Activated CD8-positive, alpha-beta memory T cell treated with anti-CD3 and anti-CD28 coated beads for 4 hours (primary cell): ENCODE measurements at places on chromosomes 12 and 14.

GRCh38 chr14:33486332-33486890, 464.5 kb downstream of the EGLN3 start:
- no peak for DNase-seq

DNA sequence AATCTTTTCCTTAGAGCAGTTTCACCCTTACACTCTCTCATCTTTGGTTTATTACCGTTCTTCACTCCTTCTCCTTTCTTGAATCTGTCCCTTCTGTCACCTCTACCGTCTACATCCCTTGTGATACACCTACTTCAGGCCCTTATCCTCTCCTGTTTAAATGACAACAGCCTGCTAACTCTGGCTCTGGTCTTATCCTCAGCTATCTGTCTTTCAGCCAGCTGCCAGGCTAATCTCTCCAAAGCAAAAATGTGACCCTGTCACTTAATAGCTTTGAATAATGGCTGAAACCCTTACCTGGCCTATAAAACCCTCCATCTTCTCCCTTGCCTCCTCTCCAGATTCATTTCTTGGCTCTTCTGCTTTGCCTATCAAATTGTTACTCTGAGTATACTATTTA, 32.3 kb downstream of the BEST3 start:
- DNase-seq, result no peak

- no peak for DNase-seq
Measured at GRCh38 chr12:98990648-98991047, 345.6 kb downstream of the APAF1 start.

- no peak for DNase-seq
Measured at GRCh38 chr12:105547786-105548185, 217.3 kb downstream of the C12orf75 start.

GRCh38 chr12:41205070-41205709, 17.1 kb downstream of the PDZRN4 start:
- no peak for DNase-seq

DNA sequence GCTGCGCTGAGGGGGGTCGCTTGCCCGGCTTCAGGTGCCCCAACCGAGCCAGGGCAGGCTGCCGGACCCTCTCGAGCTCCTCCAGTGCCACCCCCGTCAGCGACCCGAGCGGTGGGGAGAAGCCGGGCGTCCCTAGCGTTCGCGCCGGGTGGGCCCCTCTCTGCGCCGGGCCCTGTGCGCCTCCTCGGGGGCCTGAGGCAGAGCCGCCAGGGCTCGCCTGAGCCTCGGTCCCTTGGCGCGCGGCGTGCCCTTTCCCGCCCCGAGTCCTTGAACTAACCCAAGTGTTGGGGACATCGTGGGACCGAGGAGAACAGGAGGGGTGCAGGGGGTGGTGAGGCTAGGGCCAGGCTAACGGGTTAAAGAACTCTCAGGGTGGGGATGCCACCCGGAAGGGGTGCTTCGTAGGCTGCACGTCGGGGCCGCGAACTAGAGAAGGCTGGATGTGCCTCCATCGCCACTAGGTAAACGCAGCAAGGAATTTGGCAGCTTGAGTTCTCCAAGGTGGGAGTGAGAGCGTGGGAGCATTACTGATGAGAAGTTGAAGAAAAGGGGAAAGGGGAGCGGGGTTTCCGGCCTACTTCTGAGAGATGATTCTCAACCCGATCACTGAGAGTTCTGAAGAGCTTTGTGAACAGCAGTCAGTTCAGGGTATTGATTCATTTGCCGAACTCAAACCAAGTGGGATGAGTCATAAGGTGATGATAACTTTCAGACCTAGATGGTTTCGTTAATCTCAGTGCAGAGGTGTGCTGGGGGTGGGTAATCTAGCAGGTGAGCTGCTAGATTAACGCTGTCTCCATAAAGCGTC, 618 bp downstream of the RNF34 start:
- DNase-seq, result peak; percentile 30

GRCh38 chr14:95184413-95184790, 27.1 kb upstream of the DICER1 start:
- DNase-seq, result no peak

- no peak for DNase-seq
Measured at GRCh38 chr12:108930155-108930554, 50.3 kb downstream of the DAO start.

GRCh38 chr12:71703206-71703605, 17.3 kb downstream of the TMEM19 start:
- no peak for DNase-seq

- DNase-seq, result no peak
Measured at GRCh38 chr12:16600525-16600924, 5.4 kb downstream of the LMO3 start.

GRCh38 chr12:32671930-32672780, 6.9 kb upstream of the DNM1L start:
- DNase-seq, result no peak

- DNase-seq, result no peak
Measured at GRCh38 chr14:89765346-89765745, 189.2 kb downstream of the EFCAB11 start.

DNA sequence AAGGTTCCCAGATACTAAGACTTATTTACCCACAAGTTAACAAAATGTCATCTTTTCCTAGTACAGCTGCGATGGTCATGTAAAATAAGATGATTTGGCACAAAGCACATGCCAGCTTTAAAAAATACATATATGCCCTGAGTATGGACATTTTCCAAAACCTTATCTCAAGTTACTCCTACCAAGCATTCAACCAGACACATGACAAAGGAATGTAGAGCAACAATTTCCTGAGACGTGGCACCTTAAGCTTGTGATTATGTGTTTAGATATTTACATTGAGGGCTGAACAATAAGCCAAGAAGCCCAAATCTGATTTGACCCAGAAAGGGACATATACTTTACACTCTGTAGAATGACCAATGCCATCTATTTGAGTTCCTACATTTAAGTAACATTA, 24.5 kb upstream of the OVCH1 start:
- DNase-seq, result no peak

DNA sequence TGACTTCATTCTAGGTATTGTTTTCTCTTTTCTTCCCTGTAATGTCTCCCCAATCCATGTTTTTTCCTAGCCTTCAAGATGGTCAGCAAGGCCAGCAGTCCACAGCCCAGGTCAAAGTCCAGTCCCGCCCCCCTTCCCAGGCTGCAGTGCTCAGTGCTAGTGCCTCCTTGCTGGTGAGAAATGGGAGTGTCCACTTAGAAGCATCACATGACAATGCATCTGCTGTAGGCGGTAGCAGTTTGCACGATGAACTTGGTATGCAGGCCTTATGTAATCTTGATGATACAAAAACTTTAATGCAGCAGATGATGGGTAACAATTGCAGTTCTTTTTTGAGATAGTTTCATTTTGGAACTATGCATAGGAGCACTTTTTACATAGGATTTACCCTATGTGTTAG, 88.4 kb downstream of the PCNX1 start:
- no peak for DNase-seq

GRCh38 chr14:53019406-53019805, 68.6 kb upstream of the FERMT2 start:
- no peak for DNase-seq

DNA sequence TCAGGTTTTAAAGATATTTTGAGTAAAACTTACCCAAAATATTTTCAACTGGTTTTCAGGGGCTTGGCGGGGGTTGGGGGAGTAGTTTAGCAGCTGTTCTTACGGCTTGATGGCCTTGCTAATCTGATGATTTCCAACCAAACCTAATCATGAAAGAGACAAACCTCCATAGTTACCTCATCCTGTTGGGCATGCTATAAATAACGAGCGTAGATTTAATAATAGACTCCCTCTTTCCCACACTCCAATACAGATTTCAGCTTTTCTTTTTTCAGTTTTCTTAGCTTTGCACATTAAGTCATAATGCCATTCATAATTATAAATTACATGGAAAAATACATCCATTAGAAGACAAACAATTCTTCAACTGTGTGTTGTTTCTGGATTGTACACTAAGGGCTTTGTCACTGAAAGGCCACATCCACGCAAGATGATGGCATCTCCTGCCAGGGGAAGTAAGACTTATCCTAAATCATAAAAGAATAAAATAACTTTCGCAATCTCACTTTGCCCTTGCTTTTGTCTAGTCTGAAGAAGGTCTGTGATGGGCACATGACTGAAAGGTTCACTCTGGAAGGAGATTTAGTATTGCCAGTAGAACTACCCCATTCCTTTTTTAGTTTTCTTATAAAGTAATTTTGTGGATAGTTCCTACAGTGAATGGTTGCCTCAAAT, 23.2 kb downstream of the ITPR2 start:
- DNase-seq, result no peak

DNA sequence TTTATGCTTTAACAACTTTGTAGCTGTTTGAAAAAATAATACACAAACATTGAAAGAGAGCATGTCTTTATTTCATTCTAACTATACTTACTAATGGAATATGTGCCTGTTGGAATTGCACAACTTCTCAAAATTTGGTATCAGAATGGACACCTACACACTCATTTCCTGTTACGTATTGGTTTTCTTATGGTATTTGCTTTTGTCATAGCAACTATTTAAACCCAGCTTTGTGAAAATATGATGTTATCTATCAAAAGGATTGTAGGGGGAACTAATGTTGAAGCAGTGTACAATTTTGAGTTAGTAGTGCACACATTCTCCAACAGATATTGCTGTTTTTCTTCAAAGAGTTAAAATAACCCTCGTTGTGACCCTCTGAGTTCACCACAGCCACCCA, 52.6 kb downstream of the RBMS2 start:
- no peak for DNase-seq

GRCh38 chr12:109302358-109302757, 6.7 kb downstream of the FOXN4 start:
- DNase-seq, result no peak

GRCh38 chr12:95884998-95885397, 26.2 kb downstream of the SNRPF start:
- no peak for DNase-seq

- DNase-seq, result no peak
Measured at GRCh38 chr12:26555139-26555538, 277.9 kb downstream of the ITPR2 start.
